ENCODE measurements at places on chromosomes 3 and 15. TPM values are rescaled to one million over a fixed set of nuclear protein-coding genes. Genes with fewer than 3 reads are reported as not detected.

- no peak for DNase-seq
Measured at GRCh38 chr3:188446014-188446413, 292.1 kb downstream of the LPP start.

DNA sequence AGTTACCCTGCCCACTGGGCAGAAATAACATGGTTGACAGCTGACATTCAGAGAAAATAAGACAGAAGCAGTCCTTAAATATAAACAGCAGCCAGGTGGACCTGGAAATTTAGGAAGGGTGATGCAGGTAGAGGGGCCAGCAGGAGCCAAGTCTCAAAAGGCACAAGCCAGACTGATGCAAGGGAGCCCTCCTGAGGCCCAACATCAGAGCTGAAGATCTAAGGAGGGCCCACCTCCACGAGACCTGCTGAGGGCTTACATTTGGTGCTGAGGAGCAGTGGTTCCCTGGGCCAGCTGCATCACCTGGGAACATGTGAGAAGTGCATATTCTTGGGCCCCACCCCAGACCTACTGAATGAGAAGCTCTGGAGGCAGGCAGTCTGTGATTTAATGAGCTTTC is 105.5 kb upstream of the TRIM42 start:
- no peak for DNase-seq

GRCh38 chr3:112351036-112351435 is 18.1 kb downstream of the CD200 start:
- DNase-seq, result no peak

- DNase-seq, result no peak
Measured at GRCh38 chr15:55654561-55655031, 66.5 kb upstream of the PYGO1 start.

GRCh38 chr3:16883723-16884083 is 1.1 kb upstream of the PLCL2 start:
- DNase-seq, result no peak

DNA sequence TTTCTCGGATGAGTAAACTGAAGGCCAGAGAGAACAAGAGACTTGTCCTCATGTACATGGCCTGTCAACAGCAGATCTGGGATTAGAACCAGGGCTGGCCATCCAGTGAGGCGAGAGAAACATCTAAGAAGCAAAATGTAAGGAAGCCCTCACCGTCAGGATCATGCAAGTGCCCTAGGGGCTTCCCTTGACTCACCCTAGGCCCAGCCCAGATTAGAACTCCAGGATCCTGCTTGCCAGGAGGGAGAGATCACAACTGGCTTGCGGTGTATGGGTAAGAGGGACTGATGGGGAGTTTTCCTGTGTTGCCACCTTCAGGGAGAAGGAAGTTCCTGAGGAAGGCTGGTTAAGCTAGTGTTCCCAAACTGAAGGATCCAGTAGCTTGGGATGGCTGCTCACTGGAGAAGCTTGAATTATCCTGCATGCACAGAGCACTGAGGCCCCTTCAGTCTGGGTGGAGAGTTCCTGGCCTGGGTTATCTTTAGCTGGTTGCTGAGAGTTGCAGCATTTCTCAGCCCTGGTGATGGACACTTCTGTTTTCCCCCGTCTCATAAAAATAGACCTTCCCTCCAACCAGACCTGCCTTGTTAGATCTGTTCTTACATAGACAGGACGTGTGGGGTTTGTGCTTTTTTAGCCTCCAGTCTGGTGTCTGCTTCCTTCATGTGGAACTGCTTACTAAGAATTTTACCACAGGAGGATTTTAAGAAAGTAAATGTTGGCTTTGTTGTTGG is 28.2 kb upstream of the XIRP1 start:
- DNase-seq, result no peak

GRCh38 chr3:155548195-155548594 is 196.7 kb downstream of the PLCH1 start:
- DNase-seq, result no peak

DNA sequence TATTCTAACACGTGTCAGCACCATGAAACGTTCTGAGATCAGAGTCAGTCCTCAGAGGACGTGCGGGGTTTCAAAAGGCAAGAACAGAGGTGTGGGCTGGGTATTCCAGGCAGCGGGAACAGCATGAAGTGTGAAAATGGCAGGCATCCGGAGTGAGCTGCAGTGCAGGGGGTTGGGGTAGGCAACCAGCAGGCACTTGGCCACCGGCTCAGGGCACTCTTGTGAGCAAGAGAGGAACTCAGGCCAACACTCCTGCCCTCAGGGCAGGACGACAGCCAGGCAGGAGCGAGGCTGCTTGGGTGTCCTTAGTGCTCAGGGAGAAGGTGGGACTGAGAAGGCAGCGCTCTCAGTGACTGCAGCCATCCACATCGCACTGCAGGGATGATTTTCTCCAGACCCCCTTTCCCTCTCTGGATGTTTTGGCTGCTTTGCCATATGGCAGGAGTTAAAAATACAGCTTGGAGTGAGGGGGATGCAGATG is 151.1 kb downstream of the NUP210 start:
- no peak for DNase-seq

- peak; percentile 85 for DNase-seq
Measured at GRCh38 chr3:151580591-151580990, 119.7 kb upstream of the IGSF10 start.

DNA sequence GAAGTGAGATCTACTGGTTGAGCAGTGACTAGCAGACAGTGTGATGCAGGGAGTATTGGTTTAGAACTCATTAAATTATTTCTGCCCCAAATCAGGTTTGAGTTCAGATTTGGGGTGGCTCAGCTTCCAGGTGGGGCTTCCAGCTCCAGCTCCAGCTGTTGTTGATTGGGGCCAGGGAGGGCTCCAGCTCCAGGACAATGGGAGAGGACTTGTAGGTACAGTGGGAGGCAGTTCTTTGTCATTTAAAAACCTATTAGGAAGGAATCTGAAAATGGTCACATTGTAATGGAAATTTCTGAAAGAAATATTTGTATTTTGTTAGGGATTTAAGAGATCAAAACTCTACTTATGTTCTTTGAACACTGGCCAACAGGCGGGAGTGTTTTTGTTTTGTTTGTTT is 97.0 kb downstream of the FNDC3B start:
- DNase-seq, result no peak

DNA sequence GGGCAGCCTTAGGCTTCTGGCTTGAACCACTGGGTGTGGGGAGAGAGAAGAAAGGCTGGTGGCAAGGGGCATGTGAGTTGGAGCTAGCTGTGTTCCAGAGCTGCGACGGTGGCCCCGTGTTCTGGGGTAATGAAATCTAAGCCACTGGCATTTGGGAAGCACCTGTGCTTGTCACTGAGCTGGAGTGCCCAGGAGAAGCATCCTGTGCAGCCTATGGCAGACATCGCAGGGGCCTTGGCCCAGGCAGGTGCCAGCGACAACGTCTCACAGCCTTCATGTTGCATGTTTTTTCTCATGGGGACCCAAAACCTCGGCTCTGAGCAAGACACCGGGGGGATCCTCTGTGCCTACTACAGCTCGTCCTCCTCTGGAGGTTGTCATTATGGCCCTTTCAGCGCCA is 91.1 kb upstream of the PLXNA1 start:
- no peak for DNase-seq

DNA sequence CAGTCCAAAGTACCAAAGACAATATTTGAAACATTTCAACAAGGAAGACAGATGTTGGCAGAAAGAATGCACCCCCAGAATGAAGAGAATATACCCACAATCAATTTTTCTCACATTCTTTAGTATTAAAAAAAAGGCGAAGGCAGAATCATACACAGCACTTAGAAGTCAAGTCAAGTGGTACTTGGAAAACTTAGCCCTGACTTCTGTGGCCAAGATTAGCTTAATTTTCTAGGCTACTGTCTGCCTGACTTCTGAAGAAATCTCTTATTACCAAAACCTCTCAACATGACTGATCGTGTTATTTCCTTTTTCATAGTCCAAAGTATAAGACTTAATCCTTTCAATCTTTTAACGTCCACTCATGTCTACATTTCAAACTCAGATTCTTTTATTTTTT is 60.7 kb downstream of the PBRM1 start:
- no peak for DNase-seq

- DNase-seq, result no peak
Measured at GRCh38 chr3:105564546-105565288, 198.0 kb downstream of the ALCAM start.

GRCh38 chr3:18806633-18807032 is 341.7 kb upstream of the KCNH8 start:
- DNase-seq, result no peak

DNA sequence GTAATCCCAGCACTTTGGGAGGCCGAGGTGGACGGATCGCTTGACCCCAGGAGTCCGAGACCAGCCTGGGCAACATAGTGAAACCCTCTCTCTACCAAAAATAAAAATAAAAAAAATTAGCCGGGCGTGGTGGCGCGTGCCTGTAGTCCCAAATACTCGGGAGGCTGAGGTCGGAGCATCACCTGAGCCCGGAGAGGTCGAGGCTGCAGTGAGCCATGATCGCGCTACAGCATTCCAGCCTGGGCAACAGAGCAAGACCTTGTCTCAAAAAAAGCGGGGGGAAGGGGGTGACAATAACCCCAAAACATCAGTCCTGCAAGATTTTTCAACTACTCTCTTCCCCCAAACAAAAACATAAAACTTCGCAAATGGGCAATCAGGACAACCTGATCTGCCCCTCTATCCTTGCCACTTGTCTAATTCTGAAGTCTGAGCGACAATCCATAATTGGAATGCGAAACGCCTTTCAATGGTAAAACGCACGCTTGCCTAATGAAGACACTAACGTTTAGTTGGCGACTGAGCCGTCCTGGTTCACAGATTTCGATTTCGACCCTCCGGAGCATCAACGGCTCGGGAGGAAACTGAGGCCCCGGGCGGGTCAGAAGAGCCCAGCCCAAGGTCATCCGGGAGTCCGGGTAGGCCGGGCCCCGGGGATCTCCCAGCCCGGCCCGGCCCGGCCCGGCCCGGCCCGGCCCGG is 868 bp downstream of the BTBD1 start:
- no peak for DNase-seq

- DNase-seq, result no peak
Measured at GRCh38 chr3:10534066-10534465, 28.7 kb upstream of the ATP2B2 start.

ZNF774 gene
- 0.23 TPM for total RNA-seq

IGDCC3 gene
- total RNA-seq, result not detected

SEMA5B gene
- total RNA-seq, result not detected

CYP1A2 gene
- total RNA-seq, result not detected

AADACL2 gene
- total RNA-seq, result not detected

GNAT1 gene
- not detected for total RNA-seq

VGLL3 gene
- 3.1 TPM for total RNA-seq
